Central memory CD4-positive, alpha-beta T cell (primary cell): ENCODE measurements at places on chromosomes 5 and 9.

- no peak for DNase-seq
Measured at GRCh38 chr5:112346411-112347044, 72.5 kb downstream of the EPB41L4A start.

GRCh38 chr5:125699860-125700259 is 723.3 kb upstream of the GRAMD2B start:
- DNase-seq = no peak

DNA sequence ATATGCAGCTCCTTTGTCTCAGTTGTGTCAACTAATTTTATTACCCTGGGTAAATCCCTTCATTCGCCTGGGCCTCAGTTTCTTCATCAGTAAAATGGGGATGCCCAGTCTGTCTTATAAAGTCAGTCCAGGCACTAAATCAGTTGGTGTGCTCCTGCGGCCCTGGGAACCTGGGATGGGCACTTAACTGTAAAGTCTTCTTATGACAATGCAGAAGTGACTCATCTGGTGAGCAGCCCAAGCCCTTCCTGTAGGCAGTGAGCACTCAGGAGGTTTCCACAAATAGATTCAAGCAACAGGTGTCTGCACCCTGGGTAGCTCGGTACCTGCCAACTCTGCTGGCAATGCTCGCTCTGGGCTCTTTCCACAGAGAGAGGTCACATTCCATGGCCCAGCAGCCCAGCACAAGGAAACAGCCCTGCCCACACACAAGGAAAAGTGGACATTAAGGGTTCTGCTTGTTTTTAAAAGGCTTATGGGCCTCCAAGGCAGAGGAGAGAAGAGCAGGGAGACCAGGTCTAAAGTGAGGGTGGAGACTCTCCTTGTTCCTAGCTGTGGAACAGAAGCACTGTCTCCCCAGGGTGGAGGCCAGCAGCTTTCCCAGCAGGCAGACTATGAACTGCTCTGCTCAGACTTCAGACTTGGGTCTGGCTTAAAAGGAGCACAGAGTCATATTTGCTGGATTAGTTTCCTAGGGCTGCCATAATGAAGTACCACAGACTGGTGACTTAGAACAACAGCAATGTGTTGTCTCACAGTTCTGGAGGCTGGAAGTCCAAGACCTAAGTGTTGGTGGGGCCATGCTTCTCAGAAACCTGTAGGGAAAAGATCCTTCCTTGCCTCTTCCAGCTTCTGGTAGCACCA is 89.7 kb upstream of the ADRA1B start:
- DNase-seq = no peak

- DNase-seq = no peak
Measured at GRCh38 chr5:68683632-68684036, 410.2 kb upstream of the SLC30A5 start.

DNA sequence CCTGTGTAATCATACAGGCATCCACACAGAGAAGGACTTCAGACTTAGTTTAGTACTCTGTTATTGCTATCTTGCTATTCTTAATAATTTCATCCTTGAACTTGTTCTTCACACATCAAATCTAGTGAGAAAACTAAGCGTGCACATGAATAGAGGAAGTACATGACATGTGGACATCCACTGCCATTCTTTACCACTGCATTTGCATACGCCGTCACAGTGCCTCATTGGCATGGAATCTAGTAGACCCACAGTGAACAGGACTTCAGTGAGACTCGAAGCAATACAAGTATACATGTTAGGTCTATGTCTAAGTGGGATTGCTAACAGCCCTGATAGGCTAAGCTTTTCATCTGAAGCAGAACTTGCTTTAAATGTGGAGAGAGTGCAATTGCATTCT is 592.1 kb downstream of the TLE4 start:
- DNase-seq = no peak

DNA sequence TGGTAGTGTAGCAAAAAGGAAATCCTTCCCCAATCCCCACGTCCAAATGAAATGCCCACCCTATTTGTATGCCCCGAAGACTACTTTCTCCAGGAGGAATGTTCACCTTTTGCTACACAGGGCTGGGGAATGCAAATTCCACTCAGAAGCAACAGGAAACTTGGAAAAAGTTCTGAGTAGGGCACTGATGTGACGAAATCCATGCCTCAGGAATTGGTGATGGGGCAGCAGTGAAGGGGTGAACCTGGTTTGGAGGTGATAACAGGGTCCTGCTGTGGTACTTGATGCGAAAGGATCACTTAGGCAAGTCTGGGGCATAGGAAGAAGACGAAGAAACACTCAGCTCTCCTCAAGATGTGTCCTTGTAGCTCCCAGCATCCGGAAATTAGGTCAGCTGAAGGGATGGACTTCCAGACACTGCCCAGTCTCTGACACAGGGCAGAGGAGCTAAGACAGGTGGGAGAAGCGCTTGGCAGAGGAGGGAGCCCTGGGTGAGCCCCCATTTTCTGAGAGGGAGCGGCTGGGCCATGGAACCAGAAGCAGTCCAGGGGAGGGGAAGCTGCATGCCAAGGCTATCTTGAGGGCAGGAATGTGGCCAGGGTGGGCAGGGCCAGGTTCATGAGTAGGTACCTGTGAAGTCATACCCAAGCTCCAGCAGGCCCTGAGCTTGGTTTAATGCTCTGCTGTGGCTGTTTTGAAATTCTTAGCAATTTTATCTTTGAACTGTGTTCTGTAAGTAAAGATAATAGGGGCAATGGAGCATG is 22.2 kb upstream of the MVB12B start:
- no peak for DNase-seq

DNA sequence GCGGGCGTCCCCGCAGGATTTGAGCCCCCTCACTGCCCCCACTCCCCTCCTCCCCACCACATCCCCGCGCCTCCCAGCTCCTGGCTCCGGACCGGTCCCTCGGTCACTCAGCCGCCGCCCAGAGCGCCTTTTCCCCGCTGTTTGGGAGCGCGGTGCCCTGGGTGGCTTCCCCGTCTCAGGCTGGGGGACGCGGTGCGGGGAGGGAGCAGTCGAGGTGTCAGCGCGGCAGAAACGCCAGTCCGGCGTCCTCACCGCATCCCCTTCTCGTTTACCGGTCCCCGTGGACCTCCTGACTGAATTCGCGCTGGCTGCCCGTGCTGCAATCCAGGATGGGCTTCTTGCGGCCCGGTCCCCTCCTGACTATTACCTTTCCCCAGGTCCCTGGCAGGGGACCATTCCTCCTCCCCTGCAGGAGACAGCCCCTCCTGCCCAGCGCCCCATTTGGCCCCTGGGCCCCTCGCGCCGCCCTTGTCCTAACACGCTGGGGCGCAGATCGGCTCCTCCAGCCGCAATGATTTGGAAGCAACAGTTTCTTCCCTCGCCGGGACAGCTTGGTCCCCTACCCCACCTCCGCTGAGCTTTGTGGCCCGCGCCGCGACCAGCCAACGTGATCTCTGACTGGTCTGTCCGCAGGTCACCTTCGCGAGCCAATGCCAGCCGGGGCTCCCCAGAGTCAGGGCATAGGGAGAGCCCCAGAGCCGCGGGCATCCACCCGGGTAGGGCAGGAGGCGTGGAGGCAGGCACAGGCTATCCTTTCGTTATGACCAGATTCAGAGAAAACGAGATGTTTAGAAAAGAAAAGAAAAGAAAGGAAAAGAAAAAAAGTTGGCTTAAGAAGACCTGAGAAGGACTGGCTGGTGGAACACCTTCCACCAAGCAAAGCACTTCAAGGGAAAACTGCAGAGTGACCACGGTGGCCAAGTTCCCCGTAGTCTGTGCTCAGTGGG is 1.2 kb downstream of the ANKRD33B start:
- no peak for DNase-seq

- DNase-seq = no peak
Measured at GRCh38 chr5:15601274-15601673, 101.3 kb downstream of the FBXL7 start.

DNA sequence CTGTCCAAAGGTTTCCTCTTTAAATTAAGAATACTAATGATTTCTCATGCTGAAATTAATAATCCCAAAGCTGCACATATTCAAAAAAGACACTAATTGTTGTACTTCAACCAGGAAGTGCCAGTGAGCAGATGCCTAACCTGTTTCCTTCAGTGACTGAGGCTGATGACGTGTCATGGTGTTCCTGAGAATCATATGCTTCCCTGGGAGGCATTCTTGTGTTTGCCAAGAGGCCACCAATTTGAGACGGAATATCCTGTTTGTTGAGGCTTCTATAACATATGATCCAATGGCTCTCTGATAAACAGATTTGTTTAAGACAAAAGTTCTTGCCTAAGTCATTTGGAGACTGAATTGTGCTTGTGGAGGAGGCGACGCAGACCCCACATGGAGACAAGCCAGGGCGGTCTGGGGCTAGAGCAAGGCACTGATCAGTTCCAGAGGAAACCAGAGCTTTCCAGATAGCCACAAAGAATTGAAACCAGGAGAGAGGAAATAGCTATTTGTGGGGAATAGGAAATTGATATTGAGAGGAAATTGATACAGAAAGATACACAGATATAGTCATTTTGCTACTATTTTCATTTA is 66.4 kb upstream of the ZNF608 start:
- DNase-seq = no peak

DNA sequence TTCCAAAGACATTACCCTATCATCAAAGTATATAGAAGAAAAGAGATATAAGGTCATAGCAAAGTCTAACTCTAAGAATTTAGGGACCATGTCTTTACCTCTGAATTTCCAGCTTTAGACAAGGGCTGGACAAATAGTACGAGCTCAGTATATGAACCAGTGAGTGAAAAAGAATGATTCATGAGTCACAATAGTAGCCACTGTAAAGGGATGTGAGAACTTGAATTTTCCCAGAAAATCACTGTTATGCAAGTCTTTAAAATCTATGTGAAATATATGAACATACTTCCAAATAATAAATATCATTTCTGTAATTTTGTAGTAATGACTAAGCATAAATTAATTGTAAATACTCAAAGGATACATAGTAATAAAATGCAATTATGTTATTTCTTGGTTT is 305.9 kb upstream of the PRR16 start:
- DNase-seq = no peak

DNA sequence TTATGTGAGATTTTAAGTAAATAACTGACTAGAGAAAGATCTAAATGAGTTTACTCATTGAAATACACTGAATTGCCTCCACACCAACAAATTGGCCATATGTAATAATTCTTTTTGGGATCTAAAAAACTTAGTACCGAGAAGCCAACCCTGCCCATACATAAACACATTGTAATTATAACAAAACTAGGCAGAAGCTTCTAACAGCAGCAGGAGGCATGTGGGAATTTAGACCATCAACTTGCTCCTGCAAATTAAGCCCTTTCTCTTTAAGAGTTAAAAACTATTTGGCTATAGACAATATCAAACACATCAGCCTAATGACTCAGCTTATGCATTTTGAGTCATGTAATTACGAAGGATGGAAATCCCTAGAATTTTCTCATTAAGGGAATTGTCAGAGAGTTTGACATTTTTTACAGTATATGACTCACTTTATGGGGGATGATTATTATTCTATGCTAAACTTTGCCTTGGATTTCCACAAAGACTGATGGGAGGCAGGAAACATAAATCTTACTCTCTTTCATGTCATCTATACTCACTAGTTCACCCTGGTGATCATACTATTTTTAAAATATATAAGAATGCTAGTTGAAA is 1.0 kb downstream of the IL7R start:
- DNase-seq = no peak

- no peak for DNase-seq
Measured at GRCh38 chr5:89520771-89521170, 637.8 kb upstream of the MEF2C start.

GRCh38 chr5:87541033-87541432 is 128.3 kb upstream of the CCNH start:
- no peak for DNase-seq

DNA sequence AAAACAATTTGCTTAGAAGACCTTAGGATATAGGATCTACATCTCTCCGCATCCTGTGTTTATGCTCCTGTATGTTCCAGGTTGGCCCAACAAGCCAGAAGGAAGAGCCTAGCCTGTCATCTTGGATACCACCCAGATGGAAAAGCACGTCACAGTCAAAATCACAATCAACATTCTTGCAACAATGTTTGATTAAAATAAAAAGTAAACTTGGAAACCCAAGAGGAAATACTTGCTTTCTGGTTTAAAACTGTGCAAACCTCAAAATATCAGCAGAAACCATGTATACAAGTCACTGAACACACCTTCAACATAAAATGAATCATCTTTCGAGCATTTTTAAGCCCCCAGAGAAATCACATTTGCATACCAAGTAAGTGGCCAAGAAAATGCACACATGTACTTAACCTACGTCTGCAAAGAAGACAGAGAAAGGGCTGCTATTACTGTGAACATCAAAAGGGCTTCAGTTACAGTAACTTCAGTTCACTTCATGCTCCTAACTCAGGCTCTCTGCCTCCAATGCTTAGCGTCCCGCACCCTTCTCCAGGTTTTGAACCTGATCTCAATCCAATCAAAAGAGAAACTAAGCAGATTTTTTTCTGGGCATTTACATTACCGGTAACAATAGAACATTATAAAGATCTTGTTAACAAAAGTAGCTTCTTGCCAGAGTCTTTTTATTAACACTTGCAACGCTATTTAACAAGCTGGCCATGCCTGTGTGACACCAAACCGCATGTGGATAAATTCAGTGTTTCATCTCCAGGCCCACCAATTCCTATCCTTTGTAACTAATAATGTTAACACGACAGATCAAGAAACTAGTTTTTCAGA is 1.3 kb downstream of the ENC1 start:
- DNase-seq = no peak

- no peak for DNase-seq
Measured at GRCh38 chr9:112093147-112093869, 81.8 kb downstream of the SUSD1 start.

DNA sequence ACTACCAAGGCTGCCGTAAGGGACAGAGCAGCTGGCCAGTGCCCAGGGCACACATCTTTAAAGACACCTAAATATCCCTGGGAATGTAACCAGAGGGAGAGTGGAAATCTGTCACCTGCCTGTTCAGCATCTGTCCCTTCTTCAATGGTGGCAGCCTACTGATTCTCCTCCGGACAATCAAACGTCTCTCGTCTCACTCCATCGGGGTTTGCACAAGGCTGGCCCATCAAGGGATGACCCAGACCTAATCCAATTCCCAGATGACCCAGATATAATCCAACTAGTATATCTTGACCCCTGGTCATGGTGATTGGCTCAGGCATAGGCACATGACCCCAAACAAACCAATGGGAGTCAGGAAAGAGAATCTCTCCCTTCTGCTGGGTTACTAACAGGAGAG is 93.5 kb downstream of the HRH2 start:
- DNase-seq = no peak

- DNase-seq = peak; percentile 8
Measured at GRCh38 chr5:76608833-76609232, 14.4 kb downstream of the F2RL2 start.
